ENCODE measurements at places on chromosomes 5 and 9.

DNA sequence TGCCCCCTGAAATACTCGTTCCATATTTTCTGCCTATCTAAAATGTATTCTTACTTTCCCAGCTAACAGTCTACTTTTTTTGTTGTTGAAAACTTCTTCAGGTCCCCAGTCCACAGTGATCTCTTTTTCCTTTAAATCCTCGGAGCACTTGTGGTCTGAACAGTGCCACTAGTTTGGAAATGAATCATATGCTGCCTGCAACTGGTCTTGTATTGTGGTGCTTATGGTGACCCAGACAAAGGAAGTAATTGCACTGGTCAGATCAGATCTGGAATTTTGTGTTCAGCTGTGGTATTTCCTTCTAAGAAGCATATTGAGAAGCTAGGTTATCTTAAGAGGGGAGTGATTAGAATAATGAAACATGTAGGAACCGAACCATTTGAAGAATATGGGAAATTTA is 2.9 kb downstream of the UNC13B start:
- DNase-seq: no peak

DNA sequence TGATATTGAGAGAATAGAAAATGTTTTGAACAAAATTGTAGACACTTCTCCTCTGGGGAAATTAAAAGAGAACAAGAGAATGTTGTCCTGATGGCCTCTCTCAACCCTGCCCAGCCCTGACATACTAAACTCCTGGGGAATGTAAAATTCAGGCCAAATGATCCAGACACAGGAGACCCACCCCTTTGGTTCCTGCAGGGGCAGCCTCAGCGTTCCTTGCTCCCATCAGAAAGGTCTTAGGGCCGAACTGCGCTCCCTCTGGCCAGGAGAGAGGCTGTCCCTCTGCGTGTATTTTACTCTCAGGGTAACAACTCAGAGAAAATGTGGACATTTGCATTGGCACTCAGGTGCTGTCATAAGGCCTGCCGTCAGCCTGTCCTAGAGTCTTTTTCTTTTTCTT is 616.3 kb upstream of the KLF4 start:
- DNase-seq: no peak

GRCh38 chr9:126474206-126474765 is 139.4 kb upstream of the LMX1B start:
- DNase-seq: no peak

- no peak for DNase-seq
Measured at GRCh38 chr5:65967288-65968066, 41.1 kb downstream of the ERBIN start.

DNA sequence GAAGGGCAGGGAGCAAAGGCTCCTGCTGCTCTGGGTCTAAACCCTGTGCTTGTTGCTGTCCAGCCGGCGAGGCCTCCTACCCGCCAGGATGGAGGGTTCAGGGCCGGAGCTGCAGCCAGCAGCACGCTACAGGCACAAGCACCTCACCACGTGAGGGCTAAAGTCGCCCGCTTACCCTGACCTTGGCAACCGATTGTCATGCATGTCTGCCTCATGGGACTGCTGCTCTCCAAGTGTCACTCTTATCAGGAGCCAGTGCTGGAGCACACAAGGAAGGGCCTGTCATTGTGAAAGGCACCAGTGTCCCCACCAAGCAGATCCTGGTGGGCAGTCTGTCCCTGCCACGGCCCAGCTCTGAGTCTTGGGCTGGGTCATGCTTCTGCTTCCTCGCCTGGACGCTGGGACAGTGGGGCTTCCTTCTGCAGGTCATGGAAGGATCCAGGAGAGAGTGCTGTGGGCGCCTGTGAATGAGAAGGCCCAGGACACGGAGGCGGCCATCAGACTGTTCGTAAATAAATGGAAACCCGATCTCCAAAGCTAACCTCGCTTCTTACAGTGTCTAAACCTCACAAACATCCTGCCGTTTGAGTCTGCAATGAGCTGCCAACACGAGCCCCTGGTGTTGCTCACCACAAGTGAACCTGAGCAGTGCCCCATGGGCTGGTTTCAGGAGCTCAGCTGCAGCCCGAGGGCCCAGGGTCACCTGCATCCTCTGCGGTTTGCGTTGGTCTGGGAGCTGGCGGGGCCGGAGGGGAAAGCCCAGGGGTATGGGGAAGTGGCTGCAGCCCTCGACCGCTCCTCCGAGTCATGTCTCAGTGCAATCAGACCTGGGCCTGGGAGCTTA is 58.2 kb upstream of the RXRA start:
- no peak for DNase-seq

DNA sequence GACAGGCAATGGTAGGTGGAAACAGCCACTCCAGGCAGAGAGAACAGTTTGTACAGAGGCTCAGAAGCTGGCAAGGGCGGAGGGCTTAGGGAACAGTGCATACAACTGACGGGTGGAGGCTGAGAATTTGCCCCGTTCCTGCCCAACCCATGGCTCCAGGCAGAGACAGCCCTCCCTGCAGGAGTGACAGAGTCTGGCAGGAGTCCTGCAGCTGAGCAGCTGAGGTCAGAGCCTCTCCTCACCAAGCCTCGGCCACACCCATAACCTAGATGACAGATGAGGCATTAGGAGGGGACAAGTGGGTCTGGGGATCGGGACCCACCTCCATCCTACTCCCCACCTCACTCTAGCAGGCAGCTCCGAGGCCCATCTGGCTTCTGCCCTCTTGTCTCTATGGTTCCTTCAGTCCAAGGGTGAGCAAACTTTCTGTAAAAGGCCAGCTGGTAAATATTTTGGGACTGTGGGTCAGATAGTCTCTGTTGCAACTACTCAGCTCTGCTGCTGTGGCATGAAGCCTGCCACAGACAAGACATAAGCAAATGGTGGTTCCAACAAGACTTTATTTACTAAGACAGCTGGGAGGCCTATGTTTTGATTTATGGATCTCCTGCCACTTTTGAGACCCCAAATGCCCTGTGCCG is 83.7 kb downstream of the SH3TC2 start:
- no peak for DNase-seq

GRCh38 chr5:32055891-32056866 is 117.9 kb downstream of the GOLPH3 start:
- DNase-seq: no peak

DNA sequence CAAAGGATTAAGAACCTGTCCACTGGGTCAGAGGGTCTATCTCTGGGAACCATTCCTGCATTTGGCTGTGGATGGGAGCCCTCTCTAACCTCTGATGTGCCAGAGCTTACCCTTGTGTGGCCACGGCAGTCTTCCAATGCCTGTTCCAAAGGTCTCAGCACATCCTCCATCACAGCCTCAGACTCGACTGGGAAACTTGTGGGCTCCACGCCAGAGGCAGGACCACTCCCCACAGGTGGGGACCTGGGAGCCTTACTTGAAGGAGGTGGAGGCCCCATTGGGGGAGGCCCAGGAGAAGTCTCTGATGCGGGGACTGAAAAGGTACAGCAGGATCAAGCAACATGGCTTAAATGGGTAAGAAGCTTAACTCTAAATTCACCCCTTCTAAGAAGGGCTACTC is 4.4 kb downstream of the EIF4EBP3 start:
- no peak for DNase-seq

DNA sequence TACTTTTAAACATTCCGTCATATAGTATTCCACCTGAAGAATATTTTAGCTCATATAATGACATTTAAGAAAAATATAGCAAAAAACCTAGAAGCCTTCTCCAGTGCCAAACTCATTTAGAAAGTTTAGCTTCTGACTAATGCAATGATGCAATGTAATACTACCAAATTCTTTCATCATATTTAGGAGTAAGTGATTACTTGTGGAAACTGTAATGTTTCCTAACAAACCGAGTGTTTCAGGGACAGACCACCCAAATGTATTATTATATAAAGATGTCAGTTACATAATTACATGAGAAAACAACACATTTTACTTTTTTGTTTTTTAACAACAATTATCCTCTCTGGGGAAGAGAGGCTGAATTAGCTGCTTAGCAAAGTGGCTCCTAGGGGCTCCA is 316.2 kb downstream of the ARL15 start:
- no peak for DNase-seq

- DNase-seq: no peak
Measured at GRCh38 chr5:146592352-146592751, 76.4 kb upstream of the GPR151 start.

- DNase-seq: no peak
Measured at GRCh38 chr5:90985341-90985740, 397.8 kb downstream of the ARRDC3 start.

DNA sequence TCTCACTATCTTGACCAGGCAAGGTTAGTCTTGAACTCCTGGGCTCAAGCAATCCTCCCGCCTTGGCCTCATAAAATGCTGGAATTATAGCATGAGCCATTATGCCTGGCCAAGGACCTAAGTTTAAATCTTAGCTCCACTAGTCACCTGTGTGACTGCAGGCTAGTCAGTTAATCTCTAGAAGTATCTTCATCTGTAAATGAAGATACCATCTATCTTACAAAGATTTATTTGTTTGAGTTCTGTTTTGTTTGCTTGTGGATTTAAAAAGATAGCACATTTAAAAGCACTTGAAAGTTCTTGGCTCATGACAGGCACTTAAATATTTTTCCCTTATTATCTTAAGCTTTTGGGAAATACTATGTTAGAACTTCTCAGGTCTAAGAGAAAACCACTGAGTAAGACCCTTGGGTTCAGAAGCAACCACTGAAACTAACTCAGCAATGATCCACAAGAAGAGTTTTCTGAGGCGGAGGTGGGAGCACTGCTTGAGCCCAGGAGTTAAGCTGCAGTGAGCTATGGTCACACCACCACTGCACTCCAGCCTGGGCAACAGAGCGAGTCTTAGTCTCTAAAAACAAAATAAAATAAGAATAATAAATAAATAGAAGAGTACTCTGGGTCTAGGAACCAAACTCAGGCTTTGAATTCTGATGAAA is 19.1 kb downstream of the TMEM245 start:
- DNase-seq: no peak

GRCh38 chr9:128323212-128323730 is 632 bp downstream of the COQ4 start:
- DNase-seq: no peak

DNA sequence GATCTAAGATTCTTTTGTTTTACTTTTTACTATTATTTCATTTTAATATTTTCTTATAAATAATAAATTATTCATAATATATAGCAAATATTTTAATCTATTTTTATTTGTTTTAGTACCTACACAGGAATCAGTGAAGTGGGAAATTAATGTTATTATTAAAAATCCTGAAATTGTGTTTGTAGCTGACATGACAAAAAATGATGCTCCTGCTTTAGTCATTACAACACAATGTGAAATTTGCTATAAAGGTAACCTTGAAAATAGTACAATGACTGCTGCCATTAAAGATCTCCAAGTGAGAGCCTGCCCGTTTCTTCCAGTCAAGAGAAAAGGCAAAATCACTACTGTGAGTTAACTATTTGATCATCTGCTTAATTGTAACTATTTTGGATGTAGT is 138.7 kb downstream of the VPS13A start:
- no peak for DNase-seq

DNA sequence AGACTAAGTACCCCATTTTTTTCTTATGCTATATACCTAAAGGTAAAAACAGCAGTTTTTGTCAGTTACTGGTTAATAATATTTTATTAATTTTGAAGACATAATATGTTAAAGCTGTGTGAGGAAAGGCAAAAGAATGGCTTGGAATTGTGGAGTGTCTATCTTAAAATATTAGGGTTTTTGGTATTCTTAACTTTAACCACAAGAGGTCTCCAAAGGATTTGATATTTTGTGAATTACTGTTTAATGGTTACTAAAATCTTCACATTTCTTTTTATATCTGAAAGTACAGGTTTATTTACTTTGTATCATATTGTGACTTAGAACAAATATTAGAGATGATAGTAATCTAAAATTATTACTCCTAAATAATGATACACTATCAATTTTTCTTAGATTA is 32.0 kb upstream of the DHFR start:
- no peak for DNase-seq
